ENCODE measurements at places on chromosomes 1 and 21. TPM values are rescaled to one million over a fixed set of nuclear protein-coding genes. Genes with fewer than 3 reads are reported as not detected.

FCRLA gene
- 1.4 TPM for total RNA-seq

SLC6A9 gene
- 3.7 TPM for total RNA-seq

HLX gene
- total RNA-seq: 8.3 TPM

OR2T29 gene
- not detected for total RNA-seq

SLC6A17 gene
- total RNA-seq: under 0.01 TPM

S100A12 gene
- total RNA-seq: 7.6 TPM

Data from tongue (tissue), 3 donors.